Iris pigment epithelial cell (primary cell): ENCODE measurements at places on chromosomes 12 and 14.

DNA sequence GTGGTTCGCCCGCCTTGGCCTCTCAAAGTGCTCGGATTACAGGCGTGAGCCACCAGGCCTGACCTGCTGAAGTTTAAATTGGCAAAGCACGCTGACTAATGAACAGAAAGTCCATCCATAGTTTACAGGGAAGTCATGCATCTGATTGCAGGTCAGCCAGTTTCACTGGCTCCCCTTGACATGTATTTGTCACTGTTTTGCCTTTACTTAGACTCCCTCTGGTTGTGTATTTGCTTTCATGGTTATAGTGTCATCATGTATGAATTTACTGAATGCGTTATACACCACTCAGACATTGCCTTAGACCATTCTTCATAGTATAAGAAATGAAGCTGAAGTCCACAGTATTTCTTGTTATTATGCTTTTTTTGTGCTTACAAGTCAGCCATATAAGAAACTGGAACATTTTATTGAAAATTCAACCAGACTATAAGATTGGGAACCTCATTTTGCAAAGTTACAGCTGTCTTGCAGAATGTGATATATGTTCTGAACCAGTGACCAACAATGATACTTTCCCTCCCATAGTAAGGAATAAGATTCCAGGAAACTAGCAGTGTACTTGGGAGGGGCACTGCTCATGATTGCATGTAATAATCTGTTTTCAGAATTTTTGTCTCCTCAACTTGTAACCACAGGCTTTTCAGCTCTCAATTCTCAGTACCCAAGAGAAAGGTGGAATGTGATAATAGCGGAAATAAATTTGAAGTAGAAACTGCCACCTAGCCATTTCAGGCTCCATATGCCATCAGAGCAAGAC lies 51.9 kb upstream of the ATF7IP start:
- peak; percentile 24 for DNase-seq

GRCh38 chr12:29795715-29796114 lies 12.0 kb upstream of the TMTC1 start:
- no peak for DNase-seq

- peak; percentile 9 for DNase-seq
These were observed 35.8 kb downstream of the GPR19 start for GRCh38 chr12:12660201-12660600.

DNA sequence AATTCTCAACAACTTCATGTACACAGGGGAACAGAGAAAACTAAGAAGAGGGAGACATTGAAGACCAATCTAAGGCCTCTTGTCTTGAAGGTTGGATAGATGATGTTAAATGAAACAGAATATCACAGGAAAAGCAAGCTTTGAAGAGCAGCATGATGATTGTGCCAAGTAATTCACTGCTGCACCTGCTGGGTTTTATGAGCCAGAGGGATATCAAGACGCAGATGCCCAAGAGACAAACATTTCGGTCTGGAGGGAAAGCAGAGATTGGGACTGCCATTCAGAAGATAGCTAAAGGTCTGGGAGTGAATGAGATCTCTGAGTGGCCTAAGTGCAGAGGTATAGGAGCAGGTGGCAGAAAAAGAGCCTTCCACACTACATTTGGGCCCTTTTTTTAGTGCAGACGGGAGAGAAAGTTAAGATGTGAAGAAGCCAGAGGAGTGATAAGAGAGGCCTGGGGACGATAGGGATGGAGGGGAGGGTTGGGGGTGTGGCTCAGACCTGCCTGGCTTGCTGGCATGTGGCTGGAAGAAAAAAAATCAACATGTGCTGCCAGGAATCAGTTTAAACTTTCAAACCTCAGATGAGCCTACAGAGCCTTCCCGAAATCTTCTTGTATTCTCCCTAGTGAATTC lies 200.6 kb downstream of the AEBP2 start:
- DNase-seq = no peak

DNA sequence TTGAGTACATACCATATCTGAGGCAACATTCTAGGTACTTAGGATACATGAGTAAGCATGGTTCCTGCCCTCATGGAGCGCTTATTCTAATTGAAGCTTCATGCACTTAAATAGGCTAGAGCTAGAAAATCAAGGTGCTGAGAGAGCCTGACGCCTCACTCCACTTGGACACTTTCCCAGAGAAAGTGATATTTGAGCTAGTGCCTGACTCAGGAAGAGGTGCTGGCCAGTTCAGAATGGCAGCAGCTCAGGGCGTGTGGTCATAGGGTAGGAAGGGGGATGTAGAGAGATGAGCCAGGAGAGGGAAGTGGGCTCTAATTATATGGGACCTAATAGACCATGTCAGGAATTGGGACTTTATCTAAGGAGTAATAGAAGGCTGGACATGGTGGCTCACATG lies 33.3 kb downstream of the TULP3 start:
- DNase-seq = peak; percentile 86

- DNase-seq = no peak
These were observed 401.6 kb downstream of the VRK1 start for GRCh38 chr14:97198813-97199212.

DNA sequence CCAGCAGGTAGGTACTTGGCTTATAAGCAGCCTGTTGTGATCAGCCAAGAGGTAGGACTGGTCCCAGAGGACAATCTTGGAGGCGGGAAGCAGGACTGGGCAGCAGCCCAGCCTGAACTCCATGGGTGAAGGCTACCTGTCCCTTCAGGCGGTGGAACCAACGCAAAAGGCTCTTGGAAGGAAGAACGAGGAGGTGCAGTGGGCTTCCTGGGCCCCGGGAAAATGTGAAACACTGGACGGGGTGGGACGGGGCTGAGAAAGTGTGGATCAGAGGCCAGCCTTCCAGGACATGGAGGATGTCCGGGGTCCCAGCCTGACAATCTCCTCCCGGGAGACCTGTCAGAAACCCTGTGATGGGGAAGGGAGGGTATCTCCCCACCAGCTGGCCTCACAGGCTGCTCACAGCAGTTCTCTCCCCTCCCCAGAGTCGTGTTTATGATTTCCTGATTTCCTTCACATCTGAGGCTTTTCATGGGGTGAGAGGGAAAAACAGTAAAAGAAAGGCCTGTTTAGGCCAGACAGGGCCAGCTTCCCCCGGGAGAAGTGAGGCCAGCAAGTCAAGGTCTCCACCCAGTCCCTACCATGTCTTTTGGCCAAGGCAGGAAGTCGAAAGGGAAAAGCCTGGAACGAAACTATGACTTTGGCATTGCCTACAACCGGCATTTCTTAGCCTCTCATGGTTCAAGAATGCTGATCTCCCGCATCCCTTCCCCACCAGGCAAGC lies 11.3 kb downstream of the CMKLR1 start:
- DNase-seq = no peak

GRCh38 chr14:64584190-64584589 lies 34.4 kb downstream of the PPP1R36 start:
- DNase-seq = no peak

- DNase-seq = peak; percentile 44
These were observed 71.4 kb downstream of the GNS start for GRCh38 chr12:64687816-64688215.

- DNase-seq = no peak
These were observed 1.4 kb downstream of the RNASE13 start for GRCh38 chr14:21033133-21033698.
